ENCODE measurements at places on chromosomes 1 and 21. TPM values are rescaled to one million over a fixed set of nuclear protein-coding genes. Genes with fewer than 3 reads are reported as not detected.

The HPCA gene
- not detected for total RNA-seq

- H3K4me1 ChIP-seq = peaks cover 10% of the 10 kb centered on the region
- no peaks in the 10 kb centered on the region for H3K36me3 ChIP-seq
- no peaks in the 10 kb centered on the region for H3K27me3 ChIP-seq
- no peak overlapping the region for H3K4me3 ChIP-seq
Measured at GRCh38 chr1:6815726-6816125, 30.5 kb downstream of the CAMTA1 start.

GRCh38 chr1:156801409-156802121 is 15.1 kb downstream of the SH2D2A start:
- H3K4me1 ChIP-seq = no peaks in the 10 kb centered on the region
- no peaks in the 10 kb centered on the region for H3K27me3 ChIP-seq
- H3K36me3 ChIP-seq = peaks cover 52% of the 10 kb centered on the region
- H3K4me3 ChIP-seq = no peak overlapping the region

DNA sequence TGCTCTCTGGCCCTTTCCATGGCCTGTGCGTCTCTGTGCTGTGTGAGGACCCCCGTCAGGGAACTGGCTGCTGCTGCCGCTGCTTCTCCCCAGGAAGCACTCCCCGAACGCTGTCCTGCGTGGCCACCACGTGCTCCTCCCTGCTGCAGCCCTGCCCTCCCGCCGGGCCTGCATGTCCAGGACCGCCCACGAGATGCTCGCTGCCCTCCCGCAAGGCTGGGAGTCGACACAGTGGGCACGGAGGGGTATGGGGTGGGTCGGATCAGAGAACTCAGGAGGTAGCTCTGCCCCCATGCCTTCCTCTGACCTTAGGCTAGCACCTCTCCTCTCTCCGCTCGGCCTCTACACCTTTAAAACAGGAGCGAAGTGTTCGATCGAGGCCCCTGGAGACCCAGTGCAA is 171.9 kb upstream of the AJAP1 start:
- DNase-seq = no peak
- no peak overlapping the region for H3K4me3 ChIP-seq
- H3K27ac ChIP-seq = no peak overlapping the region
- no peaks in the 10 kb centered on the region for H3K36me3 ChIP-seq
- no peaks in the 10 kb centered on the region for H3K27me3 ChIP-seq

DNA sequence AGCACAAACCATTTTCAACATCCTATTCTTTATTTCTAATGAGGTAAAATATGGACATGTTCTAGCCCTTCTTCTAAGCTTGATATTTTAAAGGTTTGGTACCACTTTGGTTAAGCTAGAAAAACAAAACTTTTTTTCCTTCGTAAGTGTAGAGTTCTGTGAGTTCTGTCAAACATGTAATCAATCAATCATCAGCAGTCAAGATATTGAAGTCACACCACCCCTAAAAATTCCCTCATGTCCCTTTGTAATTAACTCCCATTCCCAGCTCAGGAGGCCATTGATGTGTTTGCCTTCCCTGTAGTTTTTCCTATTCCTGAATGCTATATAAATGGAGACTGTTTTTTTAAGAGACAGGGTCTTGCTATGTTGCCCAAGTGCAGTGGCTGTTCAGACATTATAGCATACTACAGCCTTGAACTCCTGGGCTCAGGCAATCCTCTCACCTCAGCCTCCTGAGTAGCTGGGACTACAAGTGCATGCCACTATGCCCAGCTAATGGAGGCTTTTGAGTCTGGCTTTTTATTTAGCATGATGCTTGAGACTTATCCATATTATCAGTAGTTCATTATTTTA is 23.0 kb downstream of the IVNS1ABP start:
- peaks cover 30% of the 10 kb centered on the region for H3K36me3 ChIP-seq
- DNase-seq = no peak
- H3K27me3 ChIP-seq = no peaks in the 10 kb centered on the region
- no peak overlapping the region for H3K4me3 ChIP-seq

Measured in naive thymus-derived CD4-positive, alpha-beta T cell (primary cell).